ENCODE measurements at places on chromosomes 7 and 10.

GRCh38 chr10:105950410-105950809 is 1214.1 kb downstream of the SORCS1 start:
- DNase-seq = peak; percentile 59

GRCh38 chr7:128108129-128108528 is 76.9 kb upstream of the LRRC4 start:
- no peak for DNase-seq

- no peak for DNase-seq
Measured at GRCh38 chr10:89591111-89591795, 53.8 kb downstream of the PANK1 start.

- DNase-seq = no peak
Measured at GRCh38 chr10:102815790-102816549, 21.2 kb downstream of the CYP17A1 start.

DNA sequence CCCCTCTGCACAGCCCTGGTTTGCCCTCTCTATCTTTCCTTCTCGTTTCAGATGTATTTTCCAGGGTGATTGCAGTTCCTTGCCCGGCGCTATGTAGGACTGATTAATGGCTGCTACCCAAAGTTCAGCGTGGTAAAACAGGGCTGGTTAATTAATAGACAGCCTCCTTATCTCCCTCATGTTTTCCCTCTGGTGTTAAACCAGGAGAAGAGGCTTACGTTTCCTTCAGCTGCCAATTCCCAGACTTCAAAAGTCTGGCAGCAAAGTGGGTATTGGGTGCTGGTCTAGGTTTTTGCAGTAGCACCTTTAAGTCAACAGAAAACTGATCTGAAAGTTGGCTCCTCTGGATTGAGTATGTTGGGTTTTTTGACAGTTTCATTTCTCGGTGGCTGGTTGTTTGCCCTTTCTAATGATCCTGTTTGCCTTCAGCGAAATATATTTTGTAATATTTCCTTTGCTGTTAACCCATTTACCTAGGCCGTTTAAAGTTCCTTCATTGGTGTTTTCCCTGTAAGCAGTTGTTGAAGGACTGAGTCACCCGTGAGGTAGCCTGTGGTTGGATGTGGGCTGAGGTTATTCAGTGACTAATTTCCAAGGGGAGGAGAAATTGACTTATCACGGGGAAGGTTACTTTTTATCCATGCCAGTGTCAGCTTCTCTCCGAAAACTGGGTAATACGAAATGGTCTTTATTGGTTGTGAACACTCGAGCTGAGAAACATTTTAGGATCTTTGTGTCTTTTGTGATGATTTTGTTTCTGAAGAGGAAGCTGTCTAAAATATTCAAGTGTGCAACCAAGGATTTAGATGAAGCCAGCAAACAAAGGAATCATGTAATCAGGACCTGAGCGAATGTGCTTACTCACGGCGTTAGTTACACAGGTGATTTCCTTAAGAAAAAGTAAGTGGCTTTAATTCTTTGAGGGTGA is 257.2 kb downstream of the KIAA1217 start:
- no peak for DNase-seq

GRCh38 chr7:137880432-137880831 is 33.7 kb upstream of the DGKI start:
- DNase-seq = no peak

GRCh38 chr10:102914781-102915180 is 3.3 kb upstream of the CNNM2 start:
- no peak for DNase-seq

DNA sequence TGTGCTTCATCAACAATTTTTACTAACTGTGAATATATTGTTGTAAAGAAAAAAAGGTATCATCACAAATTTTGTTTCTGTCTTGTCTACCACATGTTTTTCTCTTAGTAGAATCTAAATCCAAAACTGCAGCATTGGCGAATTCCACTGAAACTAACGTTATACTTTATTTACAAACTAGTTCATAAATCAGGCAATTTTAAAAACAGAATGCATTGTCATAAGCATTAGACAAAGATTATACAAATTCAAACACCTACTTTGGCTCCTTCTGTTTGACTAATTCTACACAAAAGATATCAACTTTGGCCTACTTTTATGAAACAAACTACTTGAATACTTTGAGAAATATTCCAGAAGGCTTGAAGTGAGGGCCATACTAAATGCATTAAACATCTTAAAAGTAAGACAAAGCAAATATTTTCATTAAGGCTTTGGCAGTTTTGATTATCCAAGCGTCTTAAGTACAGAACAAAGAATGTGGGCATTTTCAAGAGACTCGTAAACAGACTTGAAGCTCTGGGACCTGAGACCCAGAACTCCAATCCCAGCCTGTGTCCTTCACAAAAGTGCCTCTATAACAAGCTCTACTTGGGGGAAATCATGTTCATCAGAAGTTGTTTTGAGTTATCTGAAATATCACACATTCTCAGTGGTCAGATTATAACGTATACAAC is 81.0 kb downstream of the CPVL start:
- DNase-seq = no peak

GRCh38 chr10:72952642-72953158 is 1.9 kb downstream of the PLA2G12B start:
- no peak for DNase-seq

DNA sequence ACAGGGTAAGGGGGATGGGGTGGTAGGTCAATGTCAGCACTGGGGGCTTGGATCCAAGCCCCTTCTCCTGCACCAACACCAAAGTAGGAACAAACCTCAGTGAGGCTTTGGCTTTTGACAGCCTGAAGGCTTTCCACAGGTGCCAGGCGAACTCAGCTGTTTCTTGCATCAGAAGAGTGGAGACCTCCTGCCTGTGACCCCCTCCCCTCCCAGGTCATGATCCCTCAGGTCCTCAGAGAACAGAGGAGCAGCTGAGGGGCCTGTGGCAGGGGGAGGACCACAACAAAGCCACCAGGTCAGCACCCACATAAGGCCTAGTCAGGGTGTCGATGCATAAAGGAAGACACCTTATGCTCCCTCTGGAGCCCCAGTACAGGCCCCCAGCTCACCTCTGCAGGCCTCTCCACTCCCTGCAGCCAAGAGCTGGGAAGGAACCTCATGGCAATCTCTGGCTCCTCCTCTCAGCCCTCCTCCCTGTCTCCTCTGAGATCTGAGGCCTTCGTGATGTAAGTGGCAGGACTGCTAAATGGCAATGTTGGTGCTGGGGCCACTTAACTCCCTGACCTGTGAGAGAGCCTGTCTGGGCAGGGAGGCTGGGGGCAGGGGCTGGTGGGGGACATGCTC is 19.1 kb upstream of the PRRT4 start:
- DNase-seq = no peak

DNA sequence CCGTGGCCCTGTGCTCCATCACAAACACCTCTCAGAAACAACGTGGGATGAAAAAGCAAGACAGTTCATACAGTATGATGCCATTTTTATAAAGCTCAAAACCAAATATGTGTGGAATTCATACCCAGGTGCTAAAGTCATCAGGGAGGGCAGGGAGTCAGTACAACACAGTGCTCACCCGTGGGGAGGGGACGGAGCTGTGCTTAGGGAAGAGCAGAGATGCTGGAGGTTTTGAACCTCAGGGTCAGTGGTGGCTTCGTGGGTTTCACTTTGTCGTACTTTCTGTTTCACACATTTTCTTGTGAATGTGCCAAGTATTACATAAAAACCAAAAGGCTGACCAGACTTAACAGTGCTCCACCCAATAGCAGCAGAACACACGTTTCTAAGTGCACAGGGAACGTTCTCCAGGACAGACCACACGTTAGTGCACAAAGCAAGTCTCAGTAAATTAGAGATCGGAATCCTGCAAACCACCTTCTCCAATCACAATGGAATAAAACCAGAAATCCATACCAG is 21.2 kb downstream of the ZMIZ2 start:
- no peak for DNase-seq

- DNase-seq = no peak
Measured at GRCh38 chr10:33937036-33937730, 602.7 kb upstream of the NRP1 start.

- DNase-seq = no peak
Measured at GRCh38 chr10:67175354-67175753, 249.5 kb downstream of the LRRTM3 start.

- DNase-seq = no peak
Measured at GRCh38 chr7:3289996-3290395, 11.1 kb upstream of the SDK1 start.

- no peak for DNase-seq
Measured at GRCh38 chr7:131974671-131975070, 418.2 kb upstream of the PODXL start.

DNA sequence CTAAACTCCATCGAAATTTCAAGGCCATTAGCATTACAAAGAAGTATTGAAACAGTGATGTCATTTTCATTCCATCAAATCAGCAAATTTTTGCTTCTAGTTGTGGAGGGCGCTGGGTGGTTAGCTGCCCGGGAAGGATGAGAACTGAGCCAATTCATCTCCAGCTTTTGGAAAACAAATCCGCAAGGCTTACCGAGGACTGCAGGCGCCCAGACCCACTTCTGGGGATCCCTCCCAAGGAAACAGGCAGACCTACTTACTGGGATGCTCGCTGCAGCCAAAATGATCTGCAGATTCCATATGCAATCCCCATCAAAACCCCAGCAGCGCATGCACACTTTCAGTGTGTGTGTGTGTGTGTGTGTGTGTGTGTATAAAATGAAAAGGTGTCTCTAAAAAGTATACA is 19.2 kb downstream of the TNRC18 start:
- DNase-seq = no peak

- DNase-seq = no peak
Measured at GRCh38 chr10:49257154-49257553, 41.8 kb upstream of the C10orf71 start.

- DNase-seq = no peak
Measured at GRCh38 chr7:98777051-98777450, 92.8 kb downstream of the TMEM130 start.

- no peak for DNase-seq
Measured at GRCh38 chr10:123804716-123805115, 86.9 kb downstream of the CPXM2 start.

DNA sequence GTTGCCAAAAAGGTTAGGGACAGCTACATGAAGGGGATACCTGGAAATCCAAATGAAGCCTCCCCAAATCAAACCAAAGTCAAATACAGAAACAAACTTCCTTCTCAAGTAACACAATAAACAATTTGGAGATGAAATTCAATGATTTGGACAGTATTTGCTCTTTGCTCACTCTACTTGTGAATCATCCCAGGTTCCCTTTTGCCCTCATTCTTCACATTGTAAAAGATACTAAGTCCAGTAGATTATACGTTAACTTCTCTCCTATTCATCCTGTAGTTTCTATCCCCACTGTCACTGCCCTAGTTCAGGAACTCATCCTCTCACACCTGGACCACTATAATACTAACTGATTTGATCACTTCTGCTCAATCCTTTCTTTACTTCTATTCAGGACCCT is 28.3 kb downstream of the FZD1 start:
- no peak for DNase-seq

DNA sequence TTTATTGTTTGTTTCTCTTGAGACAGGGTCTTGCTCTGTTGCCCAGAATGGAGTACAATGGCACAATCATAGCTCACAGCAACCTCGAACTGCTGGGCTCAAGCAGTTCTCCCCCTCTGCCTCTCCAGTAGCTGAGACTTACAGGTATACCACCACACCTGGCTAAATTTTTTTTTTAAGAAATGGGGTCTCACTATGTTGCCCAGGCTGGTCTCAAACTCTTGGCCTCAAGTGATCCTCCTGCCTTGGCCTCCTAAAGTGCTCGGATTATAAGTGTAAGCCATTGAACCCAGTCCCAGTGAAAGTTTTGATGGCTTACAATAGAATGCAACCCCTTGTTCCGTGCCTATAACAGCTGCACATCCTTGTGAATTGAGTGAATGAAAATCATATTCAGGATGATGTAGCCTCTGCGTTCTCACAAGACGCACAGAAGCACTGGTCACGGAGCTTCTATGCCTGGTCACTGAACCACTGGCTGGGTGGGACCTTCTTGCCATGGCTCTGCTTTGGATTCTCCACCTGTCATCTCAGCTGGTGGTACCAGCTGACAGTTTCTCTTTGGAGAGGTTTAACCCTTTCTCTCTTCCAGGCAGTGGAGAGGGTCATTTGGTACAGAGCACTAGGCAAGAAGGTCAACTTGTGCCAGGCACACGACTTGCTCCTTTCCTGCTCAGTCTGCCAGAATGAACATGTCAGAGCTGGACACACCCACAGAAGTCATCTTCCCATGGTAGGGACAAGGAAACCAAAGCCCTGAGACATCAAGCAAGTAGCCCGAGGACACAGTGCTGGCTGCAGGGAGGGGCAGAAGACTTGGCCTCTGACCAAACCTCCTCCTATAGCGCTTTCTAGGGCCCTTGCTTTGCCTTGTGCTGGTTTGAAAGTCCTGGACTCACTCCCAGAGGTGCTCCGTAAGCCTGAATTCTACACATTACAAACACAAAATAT is 89.6 kb downstream of the ATXN7L1 start:
- no peak for DNase-seq

GRCh38 chr10:397321-398068 is 262.2 kb downstream of the ZMYND11 start:
- DNase-seq = no peak

DNA sequence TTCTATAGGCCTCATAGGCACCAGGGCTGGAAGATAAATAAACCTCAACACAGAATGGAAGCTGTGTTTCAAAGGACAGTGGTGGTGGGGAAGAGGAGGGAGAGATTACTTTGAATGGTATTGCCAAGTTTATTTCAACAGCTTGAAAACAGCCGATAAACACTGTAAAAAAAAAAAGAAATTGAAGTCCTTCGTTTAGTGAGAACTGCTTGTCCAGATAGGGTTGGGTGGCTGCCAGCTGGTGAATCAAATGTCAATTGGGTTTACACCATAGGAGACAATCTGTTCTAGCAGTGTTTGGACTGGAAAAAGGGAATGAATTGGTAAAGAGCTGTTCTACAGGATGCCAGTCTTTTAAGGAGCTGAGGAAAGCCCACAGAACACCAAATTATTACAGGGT is 254.8 kb downstream of the PHF14 start:
- no peak for DNase-seq

DNA sequence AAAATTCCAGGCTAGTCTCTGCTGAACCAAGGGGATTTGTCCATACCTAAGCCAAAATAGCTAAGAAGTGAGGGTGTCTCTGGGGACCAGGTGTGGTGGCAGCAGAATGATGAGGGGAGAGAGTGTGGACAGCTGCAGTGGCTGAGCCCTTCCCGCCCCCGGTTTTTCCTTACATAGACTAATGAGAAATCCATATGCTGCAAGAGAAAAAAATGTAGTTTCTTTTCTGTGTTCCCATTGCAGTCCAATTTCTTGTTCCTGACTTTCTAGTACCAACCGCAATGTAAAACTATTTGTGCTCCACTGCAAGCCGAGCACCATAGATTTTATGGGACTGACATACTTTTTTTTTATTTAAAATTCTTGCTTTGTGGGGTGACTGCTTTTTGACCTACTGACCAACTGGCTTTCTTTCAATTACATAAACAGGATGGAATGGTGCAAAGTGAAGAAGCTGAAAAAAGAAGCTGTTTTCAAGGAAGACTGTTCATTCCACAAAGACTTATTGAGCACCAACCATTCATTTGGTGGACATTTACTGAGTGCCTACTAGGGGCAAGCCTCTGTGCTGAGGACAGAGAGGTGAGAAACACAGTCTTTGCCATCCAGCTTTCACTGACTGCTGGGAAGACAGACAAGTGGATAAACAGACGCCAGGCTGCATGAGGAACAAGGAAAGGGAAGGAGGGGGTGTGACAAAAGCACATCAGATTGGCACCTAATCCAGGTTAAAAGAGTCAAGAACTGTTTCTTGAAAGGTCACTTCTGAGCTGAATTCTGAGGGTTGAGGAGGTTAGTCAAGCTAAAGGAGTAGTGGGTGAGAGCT is 9.8 kb downstream of the CEP41 start:
- peak; percentile 39 for DNase-seq

All from glutamatergic neuron (in vitro differentiated cells).